Activated CD8-positive, alpha-beta memory T cell treated with anti-CD3 and anti-CD28 coated beads, Interleukin-2, amount 10 ng/mL, durations not matched to agents 7 days and 5 days (primary cell): ENCODE measurements at places on chromosomes 4 and X. TPM values are rescaled to one million over a fixed set of nuclear protein-coding genes. Genes with fewer than 3 reads are reported as not detected.

DNA sequence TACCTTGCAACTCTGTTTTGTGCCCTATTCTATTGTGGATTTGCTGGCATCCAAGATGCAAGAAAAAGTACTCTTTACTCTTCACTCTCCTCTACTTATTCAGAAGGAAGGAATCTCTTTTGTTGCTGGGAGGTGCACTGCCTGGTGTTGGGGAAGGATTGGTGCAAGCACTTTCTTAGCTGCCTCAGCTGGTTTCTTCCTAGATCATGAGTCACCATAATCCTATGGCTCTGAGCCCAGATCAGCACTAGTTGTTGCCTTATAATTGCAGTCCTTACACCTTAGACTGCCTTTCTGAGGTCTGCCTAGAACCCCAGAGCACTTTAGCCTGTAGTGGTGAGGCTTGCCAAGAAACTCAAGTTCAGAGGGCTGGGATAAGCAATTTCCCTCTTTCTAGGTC, 37.0 kb upstream of the CT83 start:
- DNase-seq = no peak

- DNase-seq = no peak
These were observed 22.1 kb downstream of the NIPAL1 start for GRCh38 chr4:48038666-48039065.

DNA sequence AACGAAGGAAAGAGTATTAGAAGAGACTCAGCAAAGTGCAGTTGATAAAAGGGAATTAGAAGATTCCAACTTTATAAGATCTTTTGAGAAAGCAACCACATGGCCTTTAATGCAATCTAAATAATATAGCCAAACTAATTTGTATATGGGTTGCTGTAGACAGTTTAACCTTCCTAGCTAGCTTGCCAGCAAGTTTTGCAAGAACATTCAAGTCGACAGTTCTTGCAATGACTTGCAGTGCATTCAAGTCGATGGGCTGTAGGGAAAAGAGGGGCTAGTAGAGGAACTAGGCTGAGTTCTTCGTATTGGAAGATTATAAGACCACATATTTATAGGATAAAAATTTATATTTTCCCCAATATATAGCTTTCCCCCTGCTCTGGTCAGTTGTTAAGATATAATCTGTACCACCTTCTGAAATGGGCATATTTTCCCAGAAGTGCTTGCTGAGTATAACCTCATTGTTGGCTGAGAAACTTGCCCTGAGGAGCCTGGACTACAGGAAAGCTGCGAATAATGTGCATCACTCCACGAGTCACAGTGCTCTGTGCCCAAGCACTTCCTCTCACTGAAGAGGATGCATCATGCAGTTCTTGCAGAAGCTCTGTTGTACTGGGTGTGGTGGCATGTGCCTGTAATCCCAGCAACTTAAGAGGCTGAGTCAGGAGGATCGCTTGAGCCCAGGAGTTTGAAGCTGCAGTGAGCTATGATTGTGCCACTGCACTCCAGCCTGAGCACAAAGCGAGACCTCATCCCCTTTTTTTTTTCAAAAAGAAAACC, 56.7 kb downstream of the DOCK11 start:
- no peak for DNase-seq

DNA sequence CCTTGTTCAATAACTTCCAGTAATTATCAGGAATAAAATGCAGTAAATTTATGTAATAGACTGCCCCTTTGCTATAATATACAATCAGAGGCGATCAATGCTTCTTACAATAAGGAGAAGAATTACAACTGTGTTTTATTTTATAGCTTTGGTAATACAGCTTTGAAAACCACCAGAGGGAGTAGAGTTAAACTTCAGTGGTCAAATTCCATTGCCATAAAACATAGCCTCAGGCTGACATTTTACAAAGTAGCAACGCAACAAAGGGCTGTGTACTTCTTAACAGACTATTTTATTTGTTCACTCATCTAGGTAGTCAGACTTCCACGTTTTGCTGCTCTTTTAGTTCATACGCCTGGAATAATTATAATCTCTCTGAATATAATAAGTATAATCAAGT, 58.5 kb downstream of the TEX13C start:
- no peak for DNase-seq

DNA sequence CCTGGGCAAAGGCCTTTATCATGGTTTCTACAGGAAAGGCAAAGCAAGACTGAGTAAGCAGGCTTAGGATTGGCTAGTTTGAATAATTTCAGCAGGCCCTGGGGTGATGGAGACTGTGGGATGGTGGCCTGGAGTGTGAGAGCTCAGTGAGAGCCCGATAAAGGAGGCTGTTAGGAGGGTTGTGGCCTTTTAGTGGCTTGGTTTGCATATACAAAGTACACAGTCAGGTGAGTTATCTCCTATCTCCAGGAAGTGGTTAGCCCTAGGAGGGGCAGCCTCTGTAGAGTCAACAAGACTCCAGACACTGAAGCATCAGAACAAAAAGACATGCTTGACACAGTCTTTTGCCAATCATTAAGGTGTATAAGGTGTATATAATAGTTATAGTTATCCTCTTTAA, 157.2 kb downstream of the CFAP299 start:
- peak; percentile 82 for DNase-seq

DNA sequence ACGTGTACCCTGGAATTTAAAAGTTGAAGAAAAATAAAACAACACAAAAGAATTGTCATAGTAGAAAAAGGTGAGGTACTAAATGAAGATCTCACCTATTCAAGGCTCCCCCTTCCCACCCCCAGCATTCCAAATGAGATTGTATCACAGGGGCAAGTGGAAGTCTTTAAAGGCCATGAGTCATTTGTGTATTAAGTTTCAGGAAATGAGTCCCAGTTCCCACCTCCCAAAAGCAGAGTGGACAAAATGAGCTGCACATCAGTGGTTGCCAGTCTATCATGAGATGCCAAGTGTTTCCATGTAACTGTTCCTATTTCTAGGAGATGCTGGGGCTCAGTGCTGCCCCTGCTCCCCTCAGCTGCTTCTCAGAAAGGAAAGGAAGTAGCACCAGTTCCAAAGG, 20.1 kb downstream of the ARHGEF9 start:
- DNase-seq = no peak

FAT1 gene
- total RNA-seq = 0.05 TPM

GAGE2A gene
- total RNA-seq = not detected

FAM149A gene
- total RNA-seq = 1.2 TPM

KDR gene
- not detected for total RNA-seq

TMEM35A gene
- total RNA-seq = not detected

MAGEA9 gene
- total RNA-seq = not detected
